Frontal cortex (tissue), 4 donors: ENCODE measurements at places on chromosomes 1 and 21.

GRCh38 chr1:27605796-27606707 lies 2.1 kb upstream of the AHDC1 start:
- DNase-seq, result peak; percentile 69

- peak; percentile 37 for DNase-seq
Observed at GRCh38 chr1:23838401-23838866, 13.2 kb upstream of the HMGCL start.

DNA sequence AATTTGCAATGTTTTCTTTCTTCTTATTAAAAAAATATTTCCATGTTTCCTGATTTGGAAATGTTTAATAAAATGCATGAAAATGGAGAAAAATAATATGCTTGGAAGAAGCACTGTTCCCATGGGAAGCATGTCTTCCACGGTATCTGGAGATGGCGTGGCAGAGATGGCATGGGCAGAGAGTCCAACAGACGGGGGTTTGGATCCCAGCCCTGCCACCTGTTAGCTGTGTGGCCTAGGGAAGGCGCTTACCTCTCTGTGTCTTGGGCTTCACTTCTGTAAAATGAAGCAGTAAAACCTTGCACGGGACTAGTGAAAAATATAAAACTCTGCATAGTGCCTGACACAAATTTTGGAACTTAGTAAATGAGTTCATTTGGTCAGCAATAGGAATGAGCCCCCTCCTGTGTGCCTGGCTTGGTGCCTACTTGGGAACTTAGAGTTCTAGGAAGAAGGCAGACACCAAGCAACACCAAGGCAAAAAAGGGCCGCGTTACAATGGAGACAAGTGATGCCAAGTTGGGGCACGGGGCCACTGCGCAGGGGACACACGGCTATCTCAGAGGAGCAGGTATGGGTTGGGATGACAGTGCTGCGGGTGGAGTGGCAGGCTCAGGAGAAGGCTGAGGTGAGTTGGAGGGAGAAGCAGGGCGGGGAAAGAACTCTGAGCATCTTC lies 124.2 kb downstream of the KCNN3 start:
- no peak for DNase-seq

DNA sequence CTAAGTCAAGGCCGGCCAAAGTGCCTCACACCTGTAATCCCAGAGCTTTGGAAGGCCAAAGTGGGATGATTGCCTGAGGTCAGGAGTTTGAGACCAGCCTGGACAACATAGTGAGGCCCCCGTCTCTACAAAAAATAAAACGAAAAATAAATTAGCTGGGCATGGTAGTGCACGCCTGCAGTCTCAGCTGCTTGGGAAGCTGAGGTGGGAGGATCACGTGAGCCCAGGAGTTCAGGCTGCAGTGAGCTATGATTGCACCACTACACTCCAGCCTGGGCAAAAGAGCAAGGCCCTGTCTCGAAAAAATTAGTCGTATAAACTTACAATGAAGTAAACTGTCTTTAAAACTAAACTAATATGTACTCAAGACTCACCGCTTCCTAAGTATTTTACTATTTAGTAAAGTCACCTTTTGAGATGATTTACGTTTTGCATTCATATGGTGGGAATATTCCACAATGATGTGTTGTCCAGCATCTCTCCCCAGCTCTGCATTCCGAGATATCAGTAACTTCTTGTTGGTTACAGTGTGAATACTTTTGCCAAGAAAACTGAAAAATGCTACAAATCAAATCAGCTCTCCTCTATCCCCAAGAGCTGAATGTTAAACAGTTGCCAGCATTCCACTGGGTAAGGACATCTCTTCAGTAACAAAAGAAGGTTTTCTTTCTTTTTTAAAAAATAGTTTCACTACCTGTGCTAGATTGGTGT lies 84.9 kb upstream of the C21orf91 start:
- no peak for DNase-seq

DNA sequence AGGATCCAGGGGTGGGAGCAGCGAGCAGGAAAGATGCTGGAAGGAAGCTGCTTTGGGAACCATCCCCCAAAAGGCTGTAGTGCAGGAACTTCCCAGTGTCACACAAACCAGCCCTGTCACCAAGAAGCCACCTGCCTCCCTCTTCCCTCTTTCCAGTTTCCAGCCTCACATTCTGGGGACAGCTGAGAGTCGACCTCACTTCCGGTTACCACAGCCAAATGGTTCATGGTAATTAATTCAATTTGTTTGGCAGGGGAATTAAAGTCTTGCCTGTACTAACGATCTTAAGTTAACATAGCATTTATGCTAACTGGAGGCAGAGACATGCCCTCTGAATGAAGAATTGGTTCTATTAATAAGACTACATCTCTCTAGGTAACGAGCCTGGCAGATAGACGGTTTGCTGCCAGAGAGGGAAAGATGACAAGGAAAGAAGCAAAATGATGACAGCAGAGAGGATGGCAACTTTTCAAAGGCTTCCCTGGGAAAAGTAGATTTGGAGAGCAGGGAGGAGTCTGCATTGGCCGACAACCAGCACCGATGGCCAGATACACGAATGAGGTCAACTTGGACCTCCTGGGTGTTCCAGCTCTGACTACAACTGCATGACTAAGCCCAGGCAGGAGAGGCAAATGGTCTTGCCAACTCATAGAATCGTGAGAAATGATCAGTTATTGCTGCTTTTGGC lies 64.1 kb downstream of the TMCO4 start:
- peak; percentile 68 for DNase-seq
